NCI-H774 (cell line): ENCODE measurements at places on chromosomes 4 and X.
A peak's percentile ranks its signal among the peaks of the same experiment; 100 is the strongest.

DNA sequence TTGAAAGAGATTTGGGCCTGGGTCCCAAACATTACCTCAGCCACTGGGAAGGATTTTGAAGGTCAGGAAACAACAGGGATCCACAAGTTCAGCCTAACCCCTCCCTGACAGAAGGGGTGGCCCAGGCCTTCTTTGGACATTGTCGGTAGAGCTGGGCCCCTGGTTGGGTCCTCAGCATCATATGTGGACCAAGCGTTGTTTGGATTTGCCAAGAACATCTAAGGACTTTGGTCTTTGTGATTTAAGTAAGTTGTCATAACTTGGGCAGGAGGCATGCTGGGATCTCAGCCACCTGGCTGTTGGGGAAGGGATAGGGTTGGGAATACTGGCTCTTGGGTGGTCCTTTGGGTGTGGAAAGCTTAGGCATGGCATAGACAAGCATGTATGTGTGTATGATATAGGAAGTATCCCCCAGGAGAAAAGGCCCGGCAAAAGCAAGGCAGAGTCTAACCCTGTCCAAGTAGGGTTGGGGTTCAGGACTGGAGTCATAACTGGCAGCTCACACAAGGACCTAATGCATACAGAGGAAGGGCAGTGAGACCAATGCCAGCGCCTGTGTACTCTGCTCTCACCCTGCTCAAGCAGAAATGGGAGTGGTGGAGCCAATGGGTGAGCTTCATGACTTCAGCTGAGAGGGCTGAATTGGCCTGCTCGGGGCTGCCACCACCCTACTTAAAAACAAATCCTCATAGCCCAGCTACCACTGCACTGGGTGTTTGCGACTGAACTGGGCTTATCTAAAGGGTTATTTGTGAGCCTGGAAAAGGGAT, 102.8 kb downstream of the RTL5 start:
- no peak for DNase-seq

GRCh38 chr4:89765966-89766365, 71.0 kb downstream of the SNCA start:
- DNase-seq = no peak

- DNase-seq = no peak
Measured at GRCh38 chr4:122842984-122843531, 16.4 kb downstream of the FGF2 start.

DNA sequence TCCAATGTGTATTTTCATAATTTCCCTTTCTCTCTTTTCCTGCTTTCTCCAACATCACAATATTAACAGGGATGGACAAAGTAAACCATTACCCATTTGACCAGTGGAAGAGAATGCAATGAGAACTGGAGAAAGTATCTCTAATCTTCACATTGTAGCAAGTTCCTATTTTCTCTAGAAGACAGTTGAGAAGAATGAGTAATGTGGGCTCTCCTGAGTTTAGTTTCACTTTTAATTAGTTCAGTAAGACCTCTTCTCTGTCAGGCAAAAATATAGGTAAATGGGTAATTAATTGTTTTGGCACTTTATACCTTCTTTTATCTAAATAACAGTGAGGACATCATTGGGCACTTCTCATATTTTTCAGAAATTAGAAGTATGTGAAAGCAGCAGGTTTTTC, 602.0 kb downstream of the GLUD2 start:
- no peak for DNase-seq

DNA sequence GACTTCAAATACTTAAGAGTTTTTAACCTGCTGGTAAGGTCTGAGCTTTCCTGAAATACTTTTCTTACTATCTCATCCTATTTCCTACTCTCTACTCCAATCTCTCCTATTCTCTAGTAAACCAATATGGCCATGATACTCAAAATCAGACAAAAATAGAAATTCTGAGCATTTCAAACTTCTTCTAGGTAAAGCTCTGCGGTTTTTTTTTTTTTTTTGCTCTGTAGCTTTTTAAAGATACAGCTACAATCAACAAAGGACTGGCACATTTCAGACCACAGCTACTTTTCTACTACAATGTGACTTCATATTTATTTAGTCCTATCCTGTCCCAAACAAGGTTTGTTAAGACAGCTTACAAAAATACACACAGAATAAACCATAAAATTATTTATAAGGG, 31.1 kb downstream of the MAML3 start:
- DNase-seq = no peak

DNA sequence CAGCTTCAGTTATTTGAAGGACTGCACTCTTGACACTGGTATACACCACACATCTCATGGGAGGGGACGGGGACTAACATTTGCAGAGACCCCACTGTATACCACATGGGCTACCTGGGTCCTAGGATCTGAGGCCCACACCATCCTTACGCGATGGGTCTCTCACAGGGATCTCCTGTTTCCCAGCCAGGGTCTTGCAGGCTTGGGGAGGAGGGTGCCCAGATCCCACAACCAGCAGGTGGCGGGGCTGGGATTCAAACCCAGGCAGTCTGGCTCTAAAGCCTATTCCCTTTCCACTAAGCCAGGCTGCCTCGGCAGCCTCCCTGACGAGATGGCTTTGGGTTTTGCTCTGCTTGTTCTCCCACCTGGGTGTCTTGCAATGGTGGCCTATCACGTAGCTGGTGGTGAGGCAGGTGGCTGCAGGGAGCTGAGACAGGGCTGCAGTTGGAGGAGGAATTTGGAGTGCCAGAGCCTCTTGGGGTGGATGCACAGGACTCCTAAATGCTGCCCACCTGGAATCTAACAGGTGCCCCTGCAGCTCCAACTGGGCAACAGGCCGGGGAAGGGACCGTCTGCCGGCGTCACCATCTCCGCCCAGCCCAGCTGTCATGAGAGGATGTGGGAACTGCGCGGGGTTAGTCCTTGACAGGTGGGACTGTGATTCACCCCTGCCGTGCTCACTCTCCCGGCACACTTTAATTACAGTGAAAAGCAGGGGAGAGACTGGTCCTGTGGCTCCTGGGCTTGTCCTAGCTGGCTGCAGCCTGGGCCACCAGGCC, 110.7 kb downstream of the PSAPL1 start:
- DNase-seq = peak; percentile 74

- DNase-seq = no peak
Measured at GRCh38 chr4:31518796-31519250, 798.7 kb downstream of the PCDH7 start.

DNA sequence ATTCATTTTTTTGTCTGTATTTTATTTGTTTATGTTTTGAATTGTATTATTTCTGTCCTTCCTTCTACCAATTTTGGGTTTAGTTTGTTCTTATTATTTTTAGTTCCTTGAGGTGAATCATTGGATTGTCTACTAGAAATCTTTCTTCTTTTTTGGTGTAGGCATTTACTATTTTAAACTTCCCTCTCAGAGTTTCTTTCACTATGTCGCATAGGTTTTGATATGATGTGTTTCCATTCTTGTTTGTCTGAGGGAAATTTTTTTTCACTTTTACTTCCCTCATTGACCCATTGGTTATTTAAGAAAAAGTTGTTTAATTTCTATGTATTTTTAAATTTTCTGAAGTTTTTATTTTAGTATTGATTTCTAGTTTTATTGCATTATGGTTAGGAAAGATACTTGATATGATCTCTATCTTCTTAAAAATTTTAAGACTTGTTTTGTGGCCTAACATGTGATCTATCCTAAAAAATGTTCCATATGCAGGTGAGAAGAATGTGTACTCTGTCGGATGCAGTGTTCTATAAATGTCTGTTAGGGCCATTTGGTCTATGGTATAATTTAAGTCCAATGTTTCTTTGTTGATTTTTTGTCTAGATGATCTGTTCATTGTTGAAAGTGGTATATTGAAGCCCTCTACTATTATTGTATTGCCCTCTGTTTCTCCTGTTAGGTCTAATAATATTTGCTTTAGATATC, 68.8 kb downstream of the IL15 start:
- DNase-seq = no peak

DNA sequence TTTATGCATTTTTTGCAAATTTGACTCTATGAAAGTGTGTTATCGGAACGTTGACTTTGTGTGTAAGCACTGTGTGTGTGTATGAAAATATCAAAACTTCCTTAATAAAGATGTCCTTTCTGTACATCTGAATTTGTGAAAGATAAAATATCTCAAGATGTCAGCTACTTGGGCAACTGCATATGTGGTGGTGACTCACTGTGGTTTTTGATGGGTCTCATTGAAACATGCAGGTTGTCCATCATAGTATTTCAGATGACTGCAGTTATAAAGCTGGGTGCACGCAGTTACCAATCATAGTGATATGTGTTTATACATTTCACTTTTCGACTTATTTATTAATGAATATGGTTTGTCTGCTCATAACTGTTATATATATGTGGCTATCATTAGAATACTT, 19.7 kb upstream of the BBS12 start:
- no peak for DNase-seq

- no peak for DNase-seq
Measured at GRCh38 chrX:111270339-111270738, at the start of gene CAPN6. Gene CAPN6 (minus strand): TSS chrX:111270483. CDS start chrX:111263936, 6,547 bp downstream.

- no peak for DNase-seq
Measured at GRCh38 chr4:115028682-115029410, 84.6 kb downstream of the NDST4 start.

DNA sequence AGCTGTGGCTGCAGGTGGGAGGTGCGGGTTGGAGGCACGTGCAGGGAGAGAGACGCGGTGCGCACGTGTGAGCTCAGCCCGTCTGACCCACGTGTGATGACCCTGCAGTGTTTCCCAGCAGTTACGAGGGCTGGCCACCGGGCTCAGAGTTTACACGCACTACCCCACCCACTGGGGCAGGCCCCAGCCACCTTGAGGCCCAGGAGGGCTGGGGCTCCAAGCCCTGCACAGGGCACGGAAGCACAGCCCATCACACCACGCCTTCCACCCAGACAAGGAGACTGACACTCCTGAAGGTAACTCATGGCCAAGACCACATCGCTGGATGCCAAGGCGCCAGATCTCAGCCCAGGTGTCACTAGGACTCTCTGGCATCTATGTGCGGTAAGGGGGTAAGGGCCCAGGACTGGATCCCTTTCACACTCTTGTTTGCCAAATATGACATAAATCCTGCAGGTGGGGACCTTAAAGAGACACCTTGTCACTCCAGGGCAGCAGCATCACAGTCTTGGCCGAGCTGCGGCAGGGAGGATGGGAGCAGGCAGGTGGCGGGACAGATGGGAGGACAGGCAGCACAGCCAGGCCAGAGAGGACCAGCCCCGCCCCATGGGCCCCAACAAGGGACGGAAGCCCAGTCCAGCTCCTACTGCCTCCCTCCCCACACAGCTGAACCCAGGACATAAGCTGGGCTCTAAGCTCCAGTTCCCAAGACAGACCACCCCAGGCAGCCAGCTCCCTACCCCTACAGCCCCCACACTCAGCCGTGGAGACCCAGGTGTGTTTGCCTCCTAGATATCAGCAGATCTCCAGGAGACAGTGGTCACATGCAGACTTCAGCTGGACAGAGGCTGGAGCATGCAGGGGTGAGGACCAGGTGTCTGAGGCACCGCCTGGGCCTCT, 56.8 kb downstream of the ZFYVE28 start:
- no peak for DNase-seq

DNA sequence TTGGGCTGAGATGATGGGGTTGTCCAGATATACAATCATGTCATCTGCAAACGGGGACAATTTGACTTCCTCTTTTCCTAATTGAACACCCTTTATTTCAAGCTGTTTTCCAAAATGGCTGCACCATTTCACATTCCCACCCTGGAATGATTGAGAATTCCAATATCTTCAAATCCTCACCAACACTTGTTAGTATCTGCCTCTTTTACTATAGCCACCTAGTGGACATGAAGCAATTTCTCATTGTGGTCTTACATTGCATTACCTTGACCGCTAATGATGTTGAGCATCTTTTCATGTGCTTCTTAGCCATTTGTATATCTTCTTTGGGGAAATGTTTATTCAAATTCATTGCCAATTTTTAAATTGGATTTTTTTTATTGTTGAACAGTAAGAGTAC, 364.8 kb downstream of the SMARCA1 start:
- no peak for DNase-seq

GRCh38 chr4:53547983-53548382, 43.3 kb downstream of the LNX1 start:
- DNase-seq = no peak

DNA sequence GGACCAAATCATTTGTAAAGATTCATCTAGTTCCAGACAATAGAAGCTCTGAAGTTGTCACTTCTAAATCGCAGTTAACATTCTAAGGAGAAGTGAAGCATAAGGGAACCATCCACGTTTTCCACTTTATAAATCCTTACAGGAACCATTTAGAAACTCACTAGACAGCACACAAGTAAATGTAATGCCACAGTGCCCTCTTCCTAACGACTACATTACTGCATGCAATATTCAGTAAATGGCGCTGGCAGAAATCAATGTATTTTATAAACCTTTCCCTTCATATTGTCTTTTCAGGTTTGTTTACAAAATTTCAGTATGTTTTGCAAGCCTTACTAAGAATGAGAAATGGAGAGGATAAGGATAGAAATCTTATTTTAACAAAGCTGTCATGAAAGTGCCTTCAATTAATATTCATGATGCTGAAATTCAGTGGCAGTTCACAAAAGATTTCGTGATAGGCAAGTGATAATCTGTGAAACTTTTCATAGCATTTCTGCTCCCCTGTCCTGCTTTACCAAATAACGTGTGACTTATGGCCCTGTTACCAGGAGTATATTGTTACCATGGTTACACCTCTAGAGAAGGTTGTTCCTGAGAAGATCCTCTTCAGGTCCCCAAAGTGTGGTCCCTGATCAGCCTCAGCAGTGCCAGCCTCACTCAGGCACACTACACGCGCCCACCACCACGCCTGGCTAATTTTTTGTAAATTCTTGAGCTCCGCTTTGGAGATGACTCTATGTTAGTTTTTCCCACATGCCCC, 54.2 kb downstream of the TMA16 start:
- no peak for DNase-seq

DNA sequence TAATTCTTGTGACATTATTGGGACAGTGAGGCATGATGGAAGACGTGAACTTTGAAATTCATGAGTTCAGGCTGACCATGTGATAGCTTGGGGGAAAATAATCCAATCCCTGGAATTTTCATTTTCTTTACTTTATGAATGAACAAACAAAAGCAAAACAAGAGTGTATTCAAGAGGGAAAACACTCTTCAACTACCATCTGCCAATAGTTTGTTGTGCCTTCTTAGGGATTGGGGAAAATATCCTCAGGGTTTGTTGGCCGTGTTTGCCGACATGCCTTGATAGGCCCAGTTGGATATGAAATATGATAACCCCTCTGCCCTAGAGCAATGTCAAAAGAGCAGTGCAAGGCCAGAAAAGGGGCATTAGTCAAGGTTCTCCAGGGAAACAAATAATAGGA, 80.8 kb upstream of the CLNK start:
- DNase-seq = no peak

GRCh38 chr4:155529716-155530115, 136.9 kb upstream of the GUCY1A1 start:
- DNase-seq = no peak

- no peak for DNase-seq
Measured at GRCh38 chr4:40782876-40783275, 33.1 kb downstream of the NSUN7 start.

DNA sequence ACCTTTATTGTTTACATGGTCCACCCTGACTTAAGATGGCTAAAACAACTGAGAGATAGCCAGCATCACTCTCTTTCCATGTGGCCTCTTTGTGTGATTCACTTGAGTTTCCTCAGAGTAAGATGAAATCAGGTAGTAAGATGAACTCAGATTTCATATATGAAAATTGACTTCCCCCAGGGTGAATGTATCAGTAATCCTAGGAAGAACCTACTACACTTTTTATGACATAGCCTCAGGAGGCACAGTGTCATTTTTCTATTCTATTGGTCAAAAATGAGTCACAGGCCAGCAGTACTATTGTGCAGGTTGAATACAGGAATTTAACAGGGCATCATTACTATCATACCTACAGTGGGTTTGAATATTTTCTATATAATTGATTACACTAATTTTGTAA, 14.6 kb upstream of the SULT1E1 start:
- no peak for DNase-seq
